ENCODE measurements at places on chromosomes 3 and 15.

DNA sequence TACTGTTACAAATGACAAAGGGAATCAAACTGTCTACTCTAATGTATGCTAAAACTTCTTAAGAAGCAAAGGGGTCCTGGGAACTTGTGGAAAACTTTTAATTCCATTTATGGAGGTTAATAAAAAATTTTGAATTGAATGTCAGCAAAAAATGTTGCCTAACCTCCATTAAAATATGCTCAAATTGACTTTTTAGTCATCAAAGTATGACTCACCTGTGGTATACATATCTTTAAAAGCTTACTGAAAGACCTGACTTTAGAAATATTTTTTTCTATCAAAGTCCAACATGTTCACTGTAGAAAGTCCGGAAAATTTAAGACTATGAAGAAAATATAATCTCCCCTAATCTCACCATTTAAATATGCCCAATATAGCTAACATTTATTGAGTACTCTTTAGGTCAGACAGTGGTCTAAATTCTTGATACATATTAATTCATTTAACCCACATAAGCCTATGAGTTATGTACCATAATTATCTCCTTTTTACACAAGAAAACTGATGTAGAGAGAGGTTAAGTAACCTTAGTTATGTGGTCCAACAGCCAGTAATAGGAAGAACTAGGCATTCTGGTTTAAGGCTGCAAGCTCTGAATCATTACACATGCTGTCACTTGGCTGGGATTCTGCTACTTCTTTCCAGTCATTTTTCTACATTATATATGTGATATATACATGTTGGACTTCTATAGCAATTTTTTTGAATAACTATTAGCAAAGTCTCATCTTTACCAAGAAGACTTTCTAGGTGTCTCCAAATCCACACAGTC is 83.6 kb downstream of the PDZRN3 start:
- DNase-seq, result no peak

GRCh38 chr3:25423780-25424588 is 4.1 kb upstream of the RARB start:
- DNase-seq, result no peak

GRCh38 chr15:91857772-91858171 is 4.3 kb downstream of the SLCO3A1 start:
- DNase-seq, result no peak

DNA sequence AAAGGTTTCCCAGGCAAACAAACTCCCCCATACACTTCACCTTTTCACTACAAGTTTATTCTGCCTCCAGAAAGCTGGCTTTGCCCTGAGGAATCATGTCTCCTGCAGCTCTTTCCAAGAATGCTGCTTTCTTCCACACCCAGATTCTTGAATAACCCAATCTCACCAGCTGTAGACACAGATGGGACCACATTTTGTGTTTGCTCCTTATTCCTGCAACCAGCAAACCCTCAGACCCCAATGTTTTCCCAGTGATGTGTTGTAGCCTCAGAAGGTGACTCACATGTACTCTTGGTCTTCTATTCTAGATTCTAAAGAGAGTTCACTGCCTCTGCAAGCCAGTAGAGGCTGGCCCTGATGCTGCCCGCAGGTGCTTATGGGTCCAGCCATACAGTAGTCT is 23.6 kb upstream of the TRIM59 start:
- DNase-seq, result peak; percentile 54

DNA sequence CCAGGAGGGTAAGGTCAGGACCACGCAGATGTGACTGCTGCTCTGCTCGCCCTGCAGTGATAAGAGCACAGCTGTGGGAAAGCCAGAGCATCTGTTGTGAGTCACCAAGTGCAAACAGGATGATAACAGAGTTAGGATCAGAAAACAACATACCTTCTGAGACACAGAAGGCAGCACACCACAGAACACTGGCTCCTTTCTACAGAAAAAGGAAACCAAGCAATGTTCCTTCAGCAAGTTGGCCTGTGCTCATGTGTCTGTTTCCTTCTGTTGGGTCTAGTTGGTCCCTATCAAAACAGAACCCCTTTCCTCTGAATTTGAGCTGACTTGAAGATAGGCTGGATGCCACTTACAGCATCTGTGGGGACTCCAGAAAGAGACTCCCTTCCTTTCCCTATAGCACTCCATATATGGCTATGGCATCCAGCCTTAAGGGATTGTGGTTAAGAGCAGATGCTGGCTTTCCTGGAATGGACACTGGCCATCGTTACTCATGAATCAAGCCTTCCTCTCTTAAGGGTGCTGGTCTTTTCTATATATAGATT is 440.7 kb upstream of the THBS1 start:
- peak; percentile 87 for DNase-seq

DNA sequence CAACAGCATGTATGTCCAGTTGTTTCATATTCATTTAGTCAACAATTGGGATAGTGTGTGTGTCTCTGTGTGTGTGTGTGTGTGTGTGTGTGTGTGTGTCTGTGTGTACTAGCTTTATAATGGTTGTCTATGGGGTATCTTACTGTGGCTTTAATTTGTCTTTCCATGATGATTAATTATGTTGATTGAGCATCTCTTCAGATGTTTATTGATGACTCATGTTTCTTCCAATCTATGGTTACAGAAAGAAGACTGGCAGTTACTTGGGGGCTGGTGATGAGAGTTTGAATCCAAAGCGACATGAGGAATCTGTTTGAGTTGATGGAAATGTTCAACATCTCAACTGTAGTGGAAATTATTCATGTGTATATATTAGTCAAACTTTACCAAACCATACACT is 440.1 kb downstream of the ZNF385D start:
- no peak for DNase-seq

DNA sequence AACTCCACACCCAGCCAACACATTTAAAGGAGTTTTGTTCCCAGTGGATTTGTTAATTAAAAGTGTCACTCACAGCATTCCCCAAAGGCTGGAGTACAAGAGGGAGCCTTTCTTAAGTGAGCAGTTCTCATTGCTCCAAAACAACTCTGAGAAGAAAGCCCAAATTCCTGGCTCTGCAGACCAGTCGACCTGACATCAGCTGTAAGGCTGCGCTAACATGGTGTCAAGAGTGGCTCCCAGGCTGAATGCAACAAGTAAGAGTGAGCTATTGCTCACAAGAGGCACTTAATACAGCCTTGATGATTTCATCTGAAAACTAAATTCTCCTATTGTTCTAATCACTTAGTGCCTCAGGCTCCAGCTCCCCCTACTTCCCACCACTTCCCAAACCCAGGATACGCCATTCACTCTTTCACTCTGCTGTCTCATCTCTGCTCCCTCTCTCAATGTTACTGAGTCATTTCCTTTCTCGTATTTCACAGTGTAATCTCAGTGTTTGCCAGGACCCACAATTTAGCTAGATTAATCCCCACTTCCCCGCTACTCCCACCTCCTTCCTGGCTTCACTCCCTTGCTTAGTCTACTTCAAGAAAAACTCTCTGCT is 81.8 kb downstream of the WWTR1 start:
- peak; percentile 97 for DNase-seq

GRCh38 chr3:149267565-149267964 is 45.9 kb upstream of the CP start:
- no peak for DNase-seq

DNA sequence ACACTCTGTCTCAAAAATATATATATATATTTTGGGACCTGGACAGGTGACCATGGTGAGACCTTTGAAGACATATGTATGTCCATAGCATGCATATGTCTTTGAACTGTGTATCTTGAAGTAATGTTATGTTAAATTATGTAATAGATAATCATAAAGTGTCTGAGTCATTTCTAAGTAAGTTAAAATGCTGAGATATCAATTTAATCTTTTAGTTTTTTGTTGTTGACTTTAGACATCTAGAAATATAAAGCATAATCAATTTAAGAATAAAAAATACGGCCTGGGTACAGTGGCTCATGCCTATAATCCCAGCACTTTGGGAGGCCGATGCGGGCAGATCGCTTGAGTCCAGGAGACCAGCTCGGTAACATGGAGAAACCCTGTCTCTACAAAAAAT is 12.7 kb upstream of the SETD2 start:
- no peak for DNase-seq

DNA sequence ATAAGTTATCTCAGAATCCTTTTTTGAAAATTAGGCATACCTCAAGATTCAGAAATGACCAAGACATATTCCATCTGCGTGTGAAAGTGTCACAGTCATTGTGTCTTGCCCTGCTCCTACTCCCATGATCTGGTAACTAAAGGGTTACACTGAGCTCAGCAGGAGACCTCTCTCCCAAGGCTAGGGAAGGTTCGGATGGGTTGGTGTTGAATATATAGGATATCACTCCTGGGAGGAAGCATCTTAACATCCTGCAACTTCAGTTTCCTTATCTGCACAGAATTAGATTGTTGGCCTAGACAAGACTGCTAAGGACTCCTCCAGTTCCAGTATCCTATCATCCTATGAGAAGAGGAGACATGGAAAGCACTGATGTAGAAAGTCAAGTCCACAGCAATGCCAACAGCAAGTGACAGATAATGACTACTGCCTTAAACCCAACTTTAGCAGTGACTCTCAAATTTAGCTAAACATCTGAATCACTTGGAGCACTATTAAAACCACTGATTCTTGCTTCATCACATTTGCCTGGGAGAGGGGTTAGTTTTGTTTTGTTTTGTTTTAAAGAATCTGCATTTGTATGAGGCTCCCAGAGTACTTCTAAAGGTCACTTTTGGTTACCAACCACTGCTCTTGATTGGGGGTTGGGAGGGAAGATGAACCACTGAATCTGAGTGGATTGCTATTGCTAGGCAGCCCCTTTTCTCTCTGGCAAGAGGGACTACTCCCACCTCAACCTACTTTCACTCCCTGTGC is 9.7 kb downstream of the ADAMTS9 start:
- DNase-seq, result no peak

DNA sequence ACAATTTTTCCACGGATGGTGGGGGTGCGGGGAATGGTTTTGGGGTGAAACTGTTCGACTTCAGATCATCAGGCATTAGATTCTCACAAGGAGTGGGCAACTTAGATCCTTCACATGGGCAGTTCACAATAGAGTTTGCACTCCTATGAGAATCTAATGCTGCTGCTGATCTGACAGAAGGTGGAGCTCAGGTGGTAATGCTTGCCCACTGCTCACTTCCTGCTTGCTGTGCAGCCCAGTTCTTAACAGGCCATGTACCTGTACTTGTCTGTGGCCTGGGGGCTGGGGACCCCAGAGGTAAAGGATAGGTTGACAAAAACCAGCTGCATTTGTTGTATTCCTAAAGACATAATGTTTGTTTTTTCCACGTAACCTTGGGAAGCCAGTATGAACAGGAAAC is 16.0 kb downstream of the DZIP3 start:
- no peak for DNase-seq

- DNase-seq, result no peak
These were observed 280.9 kb upstream of the KCNMB2 start for GRCh38 chr3:178255315-178255714.

DNA sequence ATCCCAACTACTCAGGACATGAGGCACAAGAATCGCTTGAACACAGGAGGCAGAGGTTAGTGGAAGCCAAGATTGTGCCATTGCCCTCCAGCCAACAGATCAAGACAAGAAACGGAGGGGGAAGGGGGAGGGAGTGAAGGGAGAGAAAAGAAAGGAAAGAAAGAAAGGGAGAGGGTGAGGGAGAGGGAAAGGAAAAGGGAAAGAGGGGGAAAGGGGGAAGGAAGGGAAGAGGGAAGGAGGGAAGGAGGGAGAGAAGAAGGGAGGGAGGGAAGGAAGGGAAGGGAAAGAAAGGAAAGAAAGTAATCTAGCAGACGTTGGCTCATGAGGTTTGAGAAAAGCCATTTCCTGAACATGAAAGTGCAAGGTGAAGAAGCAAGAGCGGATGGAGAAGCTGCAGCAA is 53.1 kb upstream of the SETMAR start:
- no peak for DNase-seq

GRCh38 chr15:91861223-91861622 is 7.7 kb downstream of the SLCO3A1 start:
- DNase-seq, result no peak

DNA sequence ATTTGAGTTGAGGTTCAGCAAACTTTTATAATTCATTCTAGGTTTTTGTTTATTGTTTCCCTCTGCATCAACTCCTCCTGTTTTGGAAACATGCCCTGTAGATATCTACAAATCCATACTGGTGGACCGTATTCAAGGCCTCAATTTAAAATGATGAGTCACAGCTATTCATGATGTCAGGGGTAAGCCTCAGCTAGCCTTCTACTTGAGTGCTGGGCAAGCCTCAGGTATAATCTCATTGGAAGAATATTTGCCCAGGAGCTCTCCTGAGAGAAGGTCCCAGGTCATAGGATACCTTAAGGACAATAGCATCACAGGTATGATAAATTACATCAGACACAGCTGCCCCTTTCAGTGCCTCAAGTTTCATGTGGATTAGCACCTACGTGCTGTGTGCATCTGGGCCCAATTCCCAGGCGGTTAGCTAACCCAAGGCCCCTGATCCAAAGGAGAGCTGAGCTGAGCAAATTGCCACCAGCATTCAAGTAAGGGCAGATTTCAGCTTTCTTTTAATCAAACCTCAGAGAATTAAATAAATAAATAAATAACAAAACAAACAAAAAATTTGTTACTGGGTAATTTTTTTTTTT is 87.5 kb downstream of the KCNMB2 start:
- no peak for DNase-seq

- no peak for DNase-seq
These were observed 138.3 kb downstream of the DIPK2A start for GRCh38 chr3:144109944-144110343.

DNA sequence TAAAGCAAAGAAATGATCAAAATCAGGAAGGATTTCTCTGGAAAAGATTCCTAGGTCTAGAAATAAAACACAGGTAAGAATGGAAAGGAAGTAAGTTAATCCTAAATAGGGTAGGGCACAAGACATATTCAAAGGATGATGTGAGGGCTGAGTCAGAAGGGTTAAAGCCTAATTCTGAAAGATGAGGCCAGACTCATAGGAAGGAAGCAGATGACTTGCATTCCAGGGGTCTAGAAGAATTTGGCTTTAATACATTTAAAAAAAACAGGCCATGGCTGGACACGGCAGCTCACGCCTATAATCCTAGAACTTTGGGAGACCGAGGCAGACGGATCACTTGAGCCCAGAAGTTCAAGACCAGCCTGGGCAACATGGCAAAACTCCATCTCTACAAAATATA is 3.2 kb downstream of the SSR3 start:
- no peak for DNase-seq

GRCh38 chr15:83185561-83185960 is 22.1 kb downstream of the HDGFL3 start:
- no peak for DNase-seq

GRCh38 chr3:168889666-168890065 is 773.8 kb downstream of the MECOM start:
- DNase-seq, result no peak

- no peak for DNase-seq
These were observed 48.4 kb upstream of the CCK start for GRCh38 chr3:42314411-42314810.

DNA sequence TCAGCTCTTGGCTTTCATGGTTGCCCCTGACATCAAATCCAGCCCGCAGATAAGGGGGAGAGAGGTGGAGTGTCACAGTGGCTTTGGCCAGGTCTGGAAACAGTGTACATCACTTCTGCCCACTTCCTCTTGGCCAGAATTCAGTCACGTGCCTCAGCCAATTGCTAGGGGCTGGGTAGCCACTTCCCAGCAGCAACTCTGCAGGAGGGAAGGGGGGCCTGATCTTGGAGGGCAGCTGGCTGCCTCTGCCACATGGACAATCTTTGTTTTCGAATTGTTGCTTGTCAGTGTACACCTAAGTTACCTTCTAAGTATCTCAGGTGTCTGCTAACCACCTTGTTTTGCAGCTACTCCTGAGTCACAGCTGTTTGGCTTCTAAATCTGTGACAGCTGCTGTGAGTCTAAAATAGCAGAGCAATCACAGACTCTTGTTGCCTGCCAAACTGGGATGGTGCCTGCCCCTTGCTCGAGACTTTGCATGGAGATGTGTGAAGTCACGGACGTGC is 41.0 kb upstream of the LIMD1 start:
- DNase-seq, result no peak
